ENCODE measurements at places on chromosomes 3 and 15. TPM values are rescaled to one million over a fixed set of nuclear protein-coding genes. Genes with fewer than 3 reads are reported as not detected.

DNA sequence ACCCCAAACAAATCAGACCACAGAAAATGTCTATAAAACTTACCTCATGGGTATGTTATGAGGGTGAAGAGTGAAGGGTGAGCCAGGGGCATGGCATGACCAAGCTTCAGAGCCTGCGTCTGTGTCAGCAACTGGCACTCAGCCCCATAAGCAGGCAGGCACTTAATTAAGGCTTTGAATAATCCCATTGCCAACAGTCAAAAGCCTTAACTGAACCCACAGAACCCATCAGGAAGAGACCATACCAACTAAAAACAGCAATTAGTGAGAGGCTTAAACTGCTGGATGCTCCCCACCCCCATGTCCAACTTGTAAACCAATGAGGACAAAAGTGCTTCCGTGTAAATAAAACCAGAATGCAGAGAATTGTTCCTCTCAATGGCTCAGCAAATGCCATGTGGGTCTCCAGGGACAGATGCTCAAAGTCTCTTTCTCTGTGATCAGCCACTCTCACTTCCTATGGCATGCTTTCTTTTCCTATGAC is 126.0 kb downstream of the MYLK start:
- DNase-seq: no peak

DNA sequence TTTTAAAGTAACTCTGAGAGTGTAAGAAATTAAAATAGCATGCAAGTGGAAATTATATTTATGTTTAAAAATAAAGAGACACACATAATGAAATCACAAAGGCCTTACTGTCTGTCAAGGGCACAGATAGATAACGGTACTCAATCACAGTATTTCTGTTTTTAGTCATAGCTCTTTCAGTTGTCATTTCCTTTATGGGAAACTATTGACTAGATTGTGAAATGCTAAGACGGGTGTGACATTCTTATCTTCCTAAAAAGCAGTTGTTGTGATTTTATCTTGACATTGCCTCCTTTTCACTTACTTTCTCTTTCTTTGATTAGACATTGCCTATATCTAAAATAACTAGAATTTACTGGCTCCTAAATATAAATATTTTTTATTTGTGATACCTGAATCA is 100.1 kb upstream of the PLSCR5 start:
- no peak for DNase-seq

Gene ADAMTSL3
- total RNA-seq: not detected

Gene MUSTN1
- 1.6 TPM for total RNA-seq

Gene BFSP2
- not detected for total RNA-seq

GRCh38 chr3:4546346-4547178 is 53.4 kb downstream of the ITPR1 start:
- no peak for DNase-seq

DNA sequence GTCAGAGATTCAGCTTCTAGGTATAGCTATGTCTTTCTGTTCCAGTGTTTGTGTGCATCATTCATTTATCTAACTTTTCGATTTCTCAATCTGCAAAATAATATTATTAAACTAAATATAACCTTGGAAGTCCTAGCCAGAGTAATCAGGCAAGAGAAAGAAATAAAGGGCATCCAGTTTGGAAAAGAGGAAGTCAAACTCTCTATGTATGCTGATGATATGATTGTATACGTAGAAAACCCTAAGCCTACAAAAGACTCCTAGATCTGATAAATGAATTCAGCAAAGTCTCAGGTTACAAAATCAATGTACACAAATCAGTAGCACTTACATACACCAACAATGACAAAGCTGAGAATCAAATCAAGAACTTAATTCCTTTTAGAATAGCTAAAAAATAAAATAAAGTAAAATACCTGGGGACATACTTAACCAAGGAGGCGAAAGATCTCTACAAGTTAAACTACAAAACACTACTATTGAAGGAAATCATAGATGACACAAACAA is 718.2 kb downstream of the NTRK3 start:
- no peak for DNase-seq

Gene TIMMDC1
- 72.3 TPM for total RNA-seq

Gene TCAIM
- total RNA-seq: 21.3 TPM

GRCh38 chr3:112817271-112817670 is 29.4 kb downstream of the CD200R1L start:
- DNase-seq: no peak

DNA sequence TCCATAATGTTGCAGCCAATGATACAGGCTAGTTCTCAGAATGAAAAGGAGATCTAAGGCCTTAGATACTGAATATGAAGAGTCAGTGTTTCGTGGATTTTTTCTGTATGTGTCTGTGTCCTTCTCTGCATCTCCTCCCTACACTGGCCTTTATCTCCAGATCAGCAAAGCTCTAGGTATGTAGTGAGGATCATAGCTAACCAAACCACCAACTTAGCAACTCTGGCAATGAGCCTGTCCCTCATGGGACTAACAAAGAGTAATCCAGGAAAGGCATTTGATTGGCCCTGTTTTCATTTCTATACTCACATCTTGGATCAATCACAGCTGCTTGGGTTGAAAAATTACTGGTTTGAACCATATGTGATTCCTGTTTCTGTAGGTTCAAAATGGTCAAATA is 18.6 kb upstream of the CNTN3 start:
- no peak for DNase-seq

DNA sequence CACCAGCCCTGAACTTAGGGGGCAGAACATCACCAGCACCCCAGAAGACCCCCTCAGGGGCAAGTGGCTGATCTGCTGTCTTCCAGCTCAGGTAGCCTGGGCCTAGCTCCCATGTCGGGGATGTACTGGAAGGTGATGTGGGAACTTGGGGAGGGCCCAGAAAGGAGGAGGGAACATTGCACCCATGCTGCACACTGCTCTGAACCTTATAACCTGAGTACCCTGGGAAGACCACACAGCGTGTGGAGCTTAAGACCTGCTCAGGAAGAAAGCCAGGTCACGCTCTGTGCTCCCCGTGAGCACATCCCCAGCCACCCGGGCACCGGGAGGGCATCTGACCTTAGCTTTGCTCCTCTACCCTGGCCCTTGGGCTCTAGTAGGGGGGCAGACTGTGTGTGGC is 159.4 kb downstream of the ATP10A start:
- no peak for DNase-seq

- DNase-seq: no peak
Observed at GRCh38 chr15:24933716-24934115, 21.1 kb upstream of the SNRPN start.

Gene EXD1
- total RNA-seq: not detected

DNA sequence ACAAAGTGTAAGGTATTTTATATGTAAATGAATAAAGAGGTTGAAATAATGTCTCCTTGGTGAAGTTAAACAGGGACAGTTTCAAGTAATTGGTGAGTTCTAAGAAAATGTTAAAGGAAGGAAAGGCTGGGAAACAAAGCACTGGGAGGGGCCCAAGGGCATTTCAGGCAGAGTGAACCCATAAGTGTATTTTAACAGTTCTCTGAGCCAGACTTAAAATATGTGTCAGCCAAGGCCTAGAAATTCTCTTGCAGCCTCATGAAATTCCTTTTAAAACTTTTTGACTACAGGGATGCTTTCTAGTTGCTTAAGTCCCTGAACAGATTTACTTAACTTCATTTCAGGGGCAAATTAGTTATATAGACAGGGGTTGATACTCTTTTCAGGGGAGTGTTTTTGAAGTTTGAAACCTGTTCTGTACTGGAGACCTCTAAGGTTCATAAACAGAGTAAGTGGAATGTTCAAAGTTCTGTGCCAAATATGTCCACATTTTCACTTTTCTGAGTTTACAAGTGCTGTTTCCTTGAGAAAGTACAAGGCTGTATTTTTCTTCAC is 77.6 kb downstream of the GALK2 start:
- no peak for DNase-seq

DNA sequence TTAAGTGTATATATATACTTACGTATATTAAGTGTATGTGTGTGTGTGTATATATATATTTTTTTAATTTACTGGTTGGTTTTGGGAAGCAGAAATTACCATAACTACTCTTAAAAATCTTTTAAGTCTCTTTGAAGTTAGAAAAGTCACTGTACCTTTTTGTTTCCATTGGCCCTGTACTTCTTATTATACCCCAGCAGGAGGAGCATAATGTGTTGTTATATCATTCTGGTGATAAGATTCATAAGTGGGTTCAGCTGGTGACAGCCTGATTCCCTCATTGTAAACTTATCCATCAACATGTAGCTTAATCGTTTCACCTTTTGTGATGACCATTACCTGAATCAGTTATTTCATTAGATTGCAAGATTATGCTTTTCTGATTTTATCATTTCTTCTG is 30.8 kb downstream of the MLH1 start:
- peak; percentile 1 for DNase-seq

- no peak for DNase-seq
Observed at GRCh38 chr15:59052915-59053407, 52.0 kb upstream of the CCNB2 start.

DNA sequence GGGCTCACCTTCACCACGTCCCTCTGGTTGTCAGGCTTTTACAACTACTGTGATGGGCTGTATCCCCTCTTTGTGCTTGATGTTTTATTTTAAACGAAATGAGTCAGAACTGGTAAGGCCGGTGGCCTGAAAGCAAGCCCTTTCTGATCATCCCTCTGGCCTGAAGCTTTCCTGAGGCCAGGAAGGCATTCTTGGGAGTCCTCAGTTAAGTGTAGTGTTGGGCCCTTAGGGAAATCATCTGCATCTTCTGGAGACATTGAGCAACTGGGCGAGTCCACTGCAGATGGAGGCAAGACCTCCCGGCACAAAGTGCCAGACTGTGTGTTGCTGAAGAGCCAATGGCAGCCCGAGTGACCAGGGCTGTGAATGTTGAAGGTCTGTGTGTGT is 33.0 kb upstream of the AMOTL2 start:
- DNase-seq: no peak

- DNase-seq: no peak
Observed at GRCh38 chr3:190036631-190037030, 84.1 kb downstream of the P3H2 start.

DNA sequence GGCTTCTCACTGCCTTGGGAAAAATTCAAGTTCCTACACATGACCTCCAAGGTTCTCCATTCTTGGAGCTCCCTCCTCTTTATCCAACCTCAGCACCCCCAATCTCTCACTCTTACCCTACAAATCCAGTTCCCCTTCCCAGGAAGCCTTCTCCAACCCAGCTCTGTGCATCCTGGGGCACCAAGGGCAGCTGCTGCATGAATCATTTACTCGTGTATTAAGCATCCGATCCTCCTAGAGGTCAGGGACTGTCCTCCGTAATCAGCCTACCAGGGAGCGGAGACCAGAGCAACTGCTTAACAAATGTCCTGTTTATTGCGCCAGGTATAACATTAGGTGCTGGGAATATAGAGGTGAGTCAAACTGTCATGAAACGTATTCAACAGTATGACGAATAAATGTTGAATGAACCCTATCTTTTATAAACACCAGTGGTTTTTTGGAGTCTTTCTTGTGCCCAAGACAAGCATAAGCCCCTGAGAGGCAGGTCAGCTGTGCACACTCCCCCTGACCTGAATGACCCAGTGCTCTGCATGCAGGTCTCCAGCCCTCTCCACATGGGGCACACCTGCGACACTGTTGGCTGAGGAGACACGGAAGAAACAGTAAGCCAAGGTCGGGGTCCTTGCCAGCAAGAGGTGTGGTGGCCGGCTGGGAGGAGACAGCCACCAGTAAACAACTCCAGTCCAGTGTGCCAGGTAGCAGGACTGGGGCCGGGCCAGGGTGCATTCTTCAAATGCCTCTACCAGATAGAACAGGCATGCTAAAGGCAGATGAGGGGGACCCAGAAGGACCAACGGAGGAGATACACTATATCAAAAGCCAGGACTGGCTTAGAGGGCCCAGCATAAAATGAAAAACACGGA is 27.6 kb downstream of the ANP32A start:
- no peak for DNase-seq

DNA sequence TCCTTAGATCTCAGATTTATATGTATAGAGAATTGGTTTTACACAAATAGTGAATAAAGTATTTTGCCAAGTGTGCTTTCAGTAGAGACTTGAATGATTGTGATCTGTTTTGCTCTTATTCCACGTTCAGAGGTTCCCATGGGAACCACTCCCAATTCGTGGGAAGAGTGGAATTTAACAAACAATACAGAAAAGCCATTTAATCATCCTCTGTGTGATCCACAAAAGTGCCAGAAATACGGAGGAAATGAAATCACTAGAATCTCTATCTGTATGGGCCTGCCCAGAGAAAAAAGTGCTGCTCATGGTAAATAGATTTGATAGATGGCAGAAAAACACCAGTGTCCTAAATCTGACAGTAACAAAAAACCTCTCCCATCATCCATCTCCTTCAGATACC is 56.0 kb downstream of the CNTN4 start:
- DNase-seq: no peak

Gene INAFM2
- total RNA-seq: 7.2 TPM

- peak; percentile 7 for DNase-seq
Observed at GRCh38 chr3:149657321-149657925, 402 bp downstream of the WWTR1 start.

Gene WDR49
- total RNA-seq: not detected

DNA sequence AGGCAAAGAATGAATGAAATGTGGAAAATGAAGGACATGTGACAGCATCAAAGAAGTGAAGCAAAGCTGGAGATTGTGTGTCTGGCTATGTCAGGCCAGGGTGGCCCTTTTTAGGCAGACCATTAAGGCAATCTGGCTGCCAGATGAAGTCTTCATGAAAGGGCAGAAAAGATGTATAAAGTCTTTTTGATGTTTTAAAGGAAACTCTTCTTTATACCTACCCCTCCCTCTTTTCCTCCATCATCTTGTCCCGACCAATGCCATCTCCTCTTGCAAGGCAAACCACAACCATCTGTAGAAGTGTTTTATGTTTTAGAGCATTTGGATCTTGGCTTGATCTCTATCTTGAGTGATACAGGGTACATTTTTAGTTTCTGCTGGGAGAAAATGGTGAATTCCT is 259.2 kb downstream of the LSAMP start:
- no peak for DNase-seq

Gene NANOGP8
- not detected for total RNA-seq

Gene GPR156
- total RNA-seq: not detected

GRCh38 chr3:141643796-141644195 is 94.3 kb upstream of the RNF7 start:
- no peak for DNase-seq

DNA sequence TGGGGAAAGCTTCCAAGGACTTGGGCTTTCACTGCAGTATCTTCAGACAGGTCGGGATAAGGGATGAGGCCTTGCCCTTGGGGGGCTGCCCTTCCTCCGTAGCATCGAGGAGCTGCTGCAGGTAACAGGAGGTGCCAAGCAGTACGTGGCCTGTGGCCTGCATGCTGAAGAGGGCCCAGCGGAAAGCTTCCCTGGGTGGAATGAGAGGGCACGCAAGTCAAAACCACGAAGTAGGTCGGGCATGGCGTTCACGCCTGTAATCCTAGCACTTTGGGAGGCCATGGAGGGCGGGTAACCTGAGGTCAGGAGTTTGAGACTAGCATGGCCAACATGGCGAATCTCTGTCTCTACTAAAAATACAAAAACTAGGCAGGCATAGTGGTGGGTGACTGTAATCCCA is 12.9 kb downstream of the CIDEC start:
- no peak for DNase-seq

DNA sequence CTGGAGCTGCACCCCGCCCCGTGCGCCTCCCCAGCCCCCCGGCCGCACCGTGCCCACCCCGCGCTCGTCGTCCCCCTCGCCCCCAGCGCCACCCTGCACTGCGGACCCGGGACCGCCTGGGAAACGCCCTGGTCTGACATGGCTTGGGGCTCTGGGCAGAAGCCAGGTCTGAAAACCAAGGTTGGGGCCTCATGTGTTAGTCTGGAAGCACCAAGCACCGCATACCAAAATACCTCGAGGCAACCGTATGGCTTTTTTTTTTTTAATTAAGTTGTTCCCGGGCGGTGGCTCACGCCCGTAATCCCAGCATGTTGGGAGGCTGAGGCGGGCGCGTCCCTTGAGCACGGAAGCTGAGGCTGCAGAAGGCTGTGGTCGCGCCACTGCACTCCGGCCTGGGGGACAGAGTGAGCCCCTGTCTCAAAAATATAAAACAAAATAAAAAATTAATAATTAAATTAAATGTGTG is 91.5 kb upstream of the CHD2 start:
- DNase-seq: no peak
